ENCODE measurements at places on chromosomes 3 and 15.

GRCh38 chr3:4466741-4467521, at the start of gene SUMF1:
Gene SUMF1, minus strand, starts transcription at chr3:4467269. Its CDS starts 24 bp downstream, at chr3:4467245.
- peak; percentile 55 for DNase-seq
- H3K4me1 ChIP-seq = no peaks in the 10 kb centered on the region
- peak within 1 kb of the TSS; percentile 81 for H3K4me3 ChIP-seq
- H3K27me3 ChIP-seq = no peaks in the 10 kb centered on the region
- no peaks in the 10 kb centered on the region for H3K36me3 ChIP-seq
- no peak within 1 kb of the TSS for H3K27ac ChIP-seq

DNA sequence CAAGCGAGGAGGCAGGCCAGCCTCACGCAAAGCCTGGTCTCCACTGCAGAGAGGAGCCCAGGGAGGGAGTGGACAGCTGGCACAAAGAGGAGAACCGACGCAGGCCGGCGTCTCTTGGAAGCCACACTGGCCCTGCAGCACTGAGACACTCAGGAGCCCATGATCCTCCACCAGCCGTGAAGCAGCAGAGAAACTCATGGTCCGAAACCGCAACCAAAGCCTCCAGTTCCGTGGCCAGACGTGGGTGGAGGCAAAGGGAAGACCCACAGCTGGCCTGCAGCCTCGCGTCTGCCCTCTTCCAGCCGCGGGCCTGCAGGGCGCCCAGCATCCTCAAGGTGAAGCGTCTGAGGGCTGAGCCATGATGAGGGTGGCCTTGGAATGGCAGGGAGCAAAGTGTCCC, 62.2 kb upstream of the SEC61A1 start:
- DNase-seq = no peak
- no peaks in the 10 kb centered on the region for H3K36me3 ChIP-seq
- H3K4me1 ChIP-seq = no peaks in the 10 kb centered on the region
- no peak overlapping the region for H3K27ac ChIP-seq
- no peaks in the 10 kb centered on the region for H3K27me3 ChIP-seq
- no peak overlapping the region for H3K4me3 ChIP-seq

- no peaks in the 10 kb centered on the region for H3K36me3 ChIP-seq
- H3K27me3 ChIP-seq = no peaks in the 10 kb centered on the region
- H3K4me3 ChIP-seq = no peak overlapping the region
- DNase-seq = no peak
- no peak overlapping the region for H3K27ac ChIP-seq
- H3K4me1 ChIP-seq = no peaks in the 10 kb centered on the region
These were observed 11.3 kb upstream of the GLCE start for GRCh38 chr15:69149163-69149562.

DNA sequence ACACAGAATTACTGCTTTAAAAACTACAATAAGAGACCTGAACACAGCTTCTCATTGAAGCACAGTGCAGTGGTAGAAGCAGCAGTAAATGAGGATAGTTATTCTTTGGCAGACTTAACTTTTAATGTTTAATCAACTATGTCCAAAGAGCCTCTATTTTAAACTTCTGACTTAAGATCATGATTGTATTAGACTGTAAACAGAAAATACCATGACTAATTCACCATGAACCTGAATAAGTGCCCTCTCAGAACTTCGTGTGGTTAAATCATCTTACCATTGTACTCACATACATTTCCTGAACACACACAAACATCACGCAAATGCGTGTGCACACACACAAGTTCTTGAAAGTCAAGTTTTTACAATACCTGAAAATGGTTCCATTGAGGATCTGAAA, 13.9 kb downstream of the CEP152 start:
- H3K27ac ChIP-seq = no peak overlapping the region
- H3K36me3 ChIP-seq = no peaks in the 10 kb centered on the region
- no peak for DNase-seq
- no peaks in the 10 kb centered on the region for H3K27me3 ChIP-seq
- no peaks in the 10 kb centered on the region for H3K4me1 ChIP-seq
- no peak overlapping the region for H3K4me3 ChIP-seq

DNA sequence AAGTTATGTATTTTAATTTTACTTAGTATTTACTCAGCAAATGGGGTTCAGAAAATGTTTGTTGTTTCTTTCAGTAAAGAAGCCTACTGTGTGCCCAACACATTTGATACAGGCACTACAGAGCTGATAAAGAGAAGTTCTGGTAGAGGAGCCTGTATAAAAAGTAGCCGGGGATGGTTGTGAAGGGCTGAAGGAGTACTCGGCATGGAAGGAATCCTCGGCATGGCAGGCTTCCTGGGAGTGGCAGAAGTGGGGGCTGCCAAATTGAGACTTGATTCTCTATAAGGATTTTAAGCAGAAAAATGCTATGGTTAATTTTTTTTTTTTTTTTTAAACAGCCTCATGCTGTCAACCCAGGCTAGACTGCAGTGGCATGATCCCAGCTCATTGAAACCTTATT, 9.3 kb downstream of the ARL13B start:
- H3K4me1 ChIP-seq = 0 out of 2 replicates have a peak, but pooled peaks cover 1% of the 10 kb centered on the region
- DNase-seq = no peak
- H3K4me3 ChIP-seq = no peak overlapping the region
- H3K36me3 ChIP-seq = no peaks in the 10 kb centered on the region
- no peaks in the 10 kb centered on the region for H3K27me3 ChIP-seq

DNA sequence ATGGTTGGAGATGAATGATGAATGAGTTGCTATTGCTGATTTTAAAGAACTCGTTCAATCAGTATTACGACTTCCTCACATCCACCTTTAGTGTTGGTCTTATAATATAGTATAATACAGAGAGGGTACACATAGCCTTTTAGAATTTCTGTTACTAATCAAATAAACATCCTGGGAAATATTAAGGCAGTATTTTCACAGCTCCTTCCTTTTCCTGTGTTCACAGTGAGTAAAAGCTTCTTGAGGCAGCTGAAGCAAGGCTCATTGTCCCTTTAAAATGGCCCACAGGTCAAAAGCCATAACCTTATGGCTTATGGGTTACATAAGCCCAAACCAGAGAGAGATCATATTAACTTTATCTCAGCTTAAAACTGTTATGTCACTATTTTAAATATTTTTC, 1.3 kb upstream of the BTLA start:
- H3K4me3 ChIP-seq = no peak overlapping the region
- DNase-seq = no peak
- no peaks in the 10 kb centered on the region for H3K27me3 ChIP-seq

- H3K4me3 ChIP-seq = no peak overlapping the region
- no peak for DNase-seq
- H3K4me1 ChIP-seq = 0 out of 2 replicates have a peak, but pooled peaks cover 2% of the 10 kb centered on the region
- H3K27me3 ChIP-seq = no peaks in the 10 kb centered on the region
- no peaks in the 10 kb centered on the region for H3K36me3 ChIP-seq
These were observed 13.9 kb downstream of the ILDR1 start for GRCh38 chr3:122008166-122008565.

- no peaks in the 10 kb centered on the region for H3K27me3 ChIP-seq
- no peak overlapping the region for H3K27ac ChIP-seq
- DNase-seq = no peak
- no peak overlapping the region for H3K4me3 ChIP-seq
These were observed 22.5 kb downstream of the LRRN1 start for GRCh38 chr3:3821777-3822176.

Measured in iPS DF 6.9 (cell line).